ENCODE measurements at places on chromosomes 6 and 20.

- DNase-seq, result no peak
These were observed 449.9 kb upstream of the SOX4 start for GRCh38 chr6:21143645-21144044.

- no peak for DNase-seq
These were observed 67.0 kb upstream of the SMIM29 start for GRCh38 chr6:34315780-34316179.

GRCh38 chr6:8852332-8852731 is 417.0 kb upstream of the SLC35B3 start:
- no peak for DNase-seq

DNA sequence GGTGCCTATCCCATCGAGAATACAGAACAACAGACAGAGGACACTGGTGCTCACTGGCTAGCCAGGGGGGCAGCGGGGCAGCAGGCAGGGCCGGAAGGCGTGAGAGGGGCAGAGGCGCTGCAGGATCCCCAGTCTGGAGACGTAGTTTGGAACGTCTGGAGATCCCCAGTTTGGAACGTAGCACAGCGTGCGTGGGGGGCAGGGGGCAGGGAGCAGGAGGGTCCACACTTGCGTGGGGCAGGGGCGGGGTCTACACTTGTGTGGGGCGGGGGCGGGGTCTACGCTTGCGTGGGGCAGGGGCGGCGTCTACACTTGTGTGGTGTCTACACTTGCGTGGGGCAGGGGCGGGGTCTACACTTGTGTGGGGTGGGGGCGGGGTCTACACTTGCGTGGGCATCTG is 107.2 kb downstream of the DACT2 start:
- DNase-seq, result no peak

GRCh38 chr6:67706388-67706787 is 928.7 kb upstream of the ADGRB3 start:
- no peak for DNase-seq

Measured in stimulated activated CD8-positive, alpha-beta memory T cell treated with anti-CD3 and anti-CD28 coated beads, Interleukin-12 subunit alpha, Interleukin-12 subunit beta, amount 100 ng/mL, for 1 hour (primary cell).